ENCODE measurements at places on chromosomes 4 and X. TPM values are rescaled to one million over a fixed set of nuclear protein-coding genes. Genes with fewer than 3 reads are reported as not detected.
A peak's percentile ranks its signal among the peaks of the same experiment; 100 is the strongest.

DNA sequence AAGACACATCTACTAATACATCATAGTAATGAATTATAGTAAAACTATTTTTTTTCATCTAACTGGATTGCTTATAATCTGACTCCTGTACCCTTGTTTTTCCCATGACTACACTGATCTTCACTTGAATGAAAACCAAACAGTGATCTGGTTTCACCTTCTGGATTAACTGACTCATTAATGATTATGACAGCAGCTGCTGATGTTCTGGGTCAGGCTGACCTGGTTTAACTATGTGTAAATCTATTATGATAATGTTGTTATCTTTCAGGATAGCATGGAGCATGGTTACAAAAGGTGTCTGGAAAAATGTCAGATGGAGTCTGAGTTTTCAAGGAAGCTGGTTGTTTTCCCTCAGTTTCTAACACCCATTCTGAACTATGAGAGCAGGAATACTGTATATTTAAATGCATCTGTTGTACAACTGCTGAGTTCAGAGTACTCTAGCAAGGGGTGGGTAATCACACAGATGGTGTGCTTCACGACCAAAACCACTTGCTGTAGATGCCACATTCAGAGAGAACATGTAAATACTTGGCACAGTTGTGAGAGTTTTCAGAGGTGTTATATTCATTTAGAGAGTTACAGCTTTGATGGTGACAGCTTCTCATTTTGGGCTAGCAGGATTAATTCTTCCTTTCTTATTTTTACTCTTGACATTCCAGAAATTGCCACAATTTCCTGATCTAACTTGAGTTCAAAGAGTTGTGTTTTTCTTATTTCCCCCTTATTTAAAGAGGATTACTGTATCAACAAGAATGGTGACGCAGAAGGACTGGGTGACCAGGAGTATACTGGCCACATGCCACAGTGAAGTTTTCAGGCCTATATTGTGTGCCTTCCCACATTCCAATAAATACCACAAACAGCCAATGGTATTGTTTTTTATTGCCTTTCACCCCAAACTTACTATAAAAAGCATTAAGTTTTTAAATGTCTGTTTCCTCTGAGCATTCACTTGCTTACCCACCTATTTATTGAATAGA is 249.7 kb upstream of the TET2 start:
- DNase-seq, result no peak

DNA sequence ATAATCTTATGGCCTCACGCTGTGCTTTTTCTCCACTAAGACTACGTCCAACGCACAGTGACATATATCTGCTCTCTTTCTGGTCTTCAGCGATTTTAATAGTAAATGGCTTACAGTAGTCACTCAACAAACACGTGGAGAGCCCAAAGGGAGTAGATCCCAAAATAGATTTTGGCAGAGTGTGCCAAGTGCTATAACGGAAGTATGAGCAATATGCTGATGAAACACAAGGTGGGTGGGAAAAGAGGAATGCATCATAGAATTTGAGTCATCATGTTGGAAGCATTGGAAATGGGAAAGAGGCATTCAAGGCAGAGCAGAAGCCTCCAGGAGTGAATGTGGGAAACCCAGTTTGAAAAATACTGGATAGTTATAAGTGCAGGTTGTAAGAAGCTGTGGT is 129.1 kb upstream of the LDB2 start:
- no peak for DNase-seq

DNA sequence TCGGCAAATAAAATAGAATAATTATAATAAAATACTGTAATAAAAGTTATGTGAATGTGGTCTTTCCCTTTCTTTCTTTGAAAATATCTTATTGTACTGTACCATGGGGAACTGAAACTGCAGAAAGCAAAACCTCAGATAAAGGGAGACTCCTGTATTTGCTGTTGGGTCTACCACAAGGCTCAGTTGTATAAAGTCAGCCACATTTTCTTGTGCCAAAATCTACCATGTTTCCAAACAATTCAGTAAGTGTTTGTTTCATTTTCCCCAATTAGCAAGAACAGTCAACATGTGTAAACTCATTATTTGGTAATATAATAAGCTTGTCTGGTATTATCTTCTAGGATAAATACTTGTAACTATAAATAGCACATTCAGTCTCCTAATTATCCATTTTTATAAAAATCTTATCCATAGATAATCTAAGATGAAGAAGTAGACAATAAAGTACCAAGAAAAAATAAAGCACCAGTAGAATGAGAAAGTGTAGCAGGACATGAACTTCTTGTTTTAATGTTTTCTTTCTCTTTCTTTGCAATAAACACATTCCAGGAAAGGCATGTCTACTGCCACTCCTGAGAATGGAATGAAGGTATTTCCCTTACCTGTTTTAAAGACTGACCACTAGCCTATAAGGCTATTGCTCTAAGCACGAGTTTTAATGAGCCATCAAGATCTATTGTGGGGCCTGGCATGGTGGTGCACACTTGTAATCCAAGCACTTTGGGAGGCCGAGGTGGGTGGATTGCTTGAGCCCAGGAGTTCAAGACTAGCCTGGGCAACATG is 15.0 kb upstream of the OTUD4 start:
- no peak for DNase-seq

GRCh38 chrX:124829930-124830329 is 483.6 kb downstream of the SH2D1A start:
- DNase-seq, result no peak

DNA sequence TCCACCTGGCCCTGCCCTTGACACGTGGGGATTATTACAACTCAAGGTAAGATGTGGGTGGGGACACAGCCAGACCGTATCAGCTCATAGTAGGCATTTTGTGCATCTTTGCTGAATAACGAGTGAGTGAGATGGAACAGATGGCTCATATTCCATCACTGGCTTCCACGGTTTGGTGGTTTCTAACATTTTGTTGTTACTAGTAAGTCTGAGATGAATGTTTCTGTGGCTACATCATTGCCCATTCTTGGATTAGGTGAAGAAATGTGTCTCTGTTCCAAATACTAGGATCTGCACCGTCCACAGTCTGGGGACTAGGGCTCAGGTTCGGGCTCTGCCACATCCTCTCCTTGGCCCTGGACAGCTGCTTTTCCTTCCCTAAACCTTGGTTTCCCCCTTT is 3.6 kb downstream of the ABLIM2 start:
- DNase-seq, result no peak

GLRB gene
- total RNA-seq, result 9.1 TPM

HERC5 gene
- 44.2 TPM for total RNA-seq

DNA sequence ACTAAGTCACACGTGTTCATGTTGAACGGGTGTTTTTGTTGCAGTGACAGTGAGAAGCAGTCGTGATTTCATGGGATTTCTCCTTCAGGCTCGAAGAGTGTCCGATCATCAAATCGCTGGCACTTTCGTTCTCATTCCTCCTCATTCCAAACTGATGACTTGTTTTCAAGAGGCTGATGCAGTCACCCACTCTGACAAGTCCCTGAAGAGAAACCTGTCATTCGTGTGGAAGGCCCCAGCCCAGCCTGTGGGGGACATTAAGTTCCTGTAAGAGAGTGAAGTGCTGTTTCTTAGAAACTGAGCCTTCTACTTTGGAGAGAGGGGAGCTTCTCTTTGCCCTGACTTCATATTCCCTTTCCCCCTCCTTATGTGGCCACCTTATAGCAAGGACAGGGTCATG is 8.0 kb downstream of the REELD1 start:
- DNase-seq, result peak; percentile 16

MAGEC3 gene
- total RNA-seq, result not detected

- no peak for DNase-seq
Observed at GRCh38 chr4:165198329-165198728, 9.0 kb upstream of the KLHL2 start.
